Heart left ventricle (tissue), 16 donors: ENCODE measurements at places on chromosomes 2 and 18. TPM values are rescaled to one million over a fixed set of nuclear protein-coding genes. Genes with fewer than 3 reads are reported as not detected.

The FECH gene
- 51.3 TPM for total RNA-seq

- no peak for DNase-seq
Measured at GRCh38 chr2:187871506-187871905, 317.3 kb upstream of the TFPI start.

GRCh38 chr18:50855976-50856757 lies 22.8 kb upstream of the ME2 start:
- no peak for DNase-seq

The AMER3 gene
- not detected for total RNA-seq

DNA sequence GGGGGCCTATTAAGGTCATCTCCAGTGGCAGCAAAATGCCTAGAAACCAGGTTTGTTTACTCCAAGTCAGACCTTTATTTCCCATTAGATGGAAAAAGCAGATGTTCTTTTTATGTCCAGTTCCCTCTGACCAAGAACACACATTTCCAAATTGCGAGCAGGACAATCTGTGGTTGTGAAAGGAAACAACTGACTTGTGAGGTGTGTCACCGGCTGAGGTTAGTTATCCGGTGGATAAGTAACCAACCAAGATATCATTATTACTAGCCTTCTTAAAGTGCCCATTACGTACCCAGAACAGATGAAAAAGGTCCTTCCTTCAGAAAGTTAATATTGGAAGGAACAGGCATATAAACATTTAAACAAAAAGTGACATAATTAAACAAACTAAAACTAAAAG lies 112.9 kb downstream of the THADA start:
- no peak for DNase-seq

The LTBP1 gene
- total RNA-seq: 103 TPM

The TEKT4 gene
- 0.45 TPM for total RNA-seq

DNA sequence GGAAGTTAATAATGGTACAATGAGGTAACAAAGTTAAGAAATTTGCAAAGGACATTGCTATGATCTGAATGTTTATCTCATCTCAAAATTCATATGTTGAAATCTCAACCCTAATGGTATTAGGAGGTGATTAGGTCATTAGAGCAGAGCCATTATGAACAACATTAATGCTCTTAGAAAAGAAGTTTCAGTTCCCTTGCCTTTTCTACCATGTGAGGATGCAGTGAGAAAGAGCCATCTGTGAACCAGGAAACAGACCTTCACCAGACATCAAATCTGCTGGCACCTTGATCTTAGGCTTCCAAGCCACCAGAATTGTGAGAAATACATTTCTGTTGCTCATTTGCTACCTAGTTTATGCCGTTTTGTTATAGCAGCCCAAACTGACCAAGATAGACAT lies 757.6 kb downstream of the NR4A2 start:
- DNase-seq: no peak

DNA sequence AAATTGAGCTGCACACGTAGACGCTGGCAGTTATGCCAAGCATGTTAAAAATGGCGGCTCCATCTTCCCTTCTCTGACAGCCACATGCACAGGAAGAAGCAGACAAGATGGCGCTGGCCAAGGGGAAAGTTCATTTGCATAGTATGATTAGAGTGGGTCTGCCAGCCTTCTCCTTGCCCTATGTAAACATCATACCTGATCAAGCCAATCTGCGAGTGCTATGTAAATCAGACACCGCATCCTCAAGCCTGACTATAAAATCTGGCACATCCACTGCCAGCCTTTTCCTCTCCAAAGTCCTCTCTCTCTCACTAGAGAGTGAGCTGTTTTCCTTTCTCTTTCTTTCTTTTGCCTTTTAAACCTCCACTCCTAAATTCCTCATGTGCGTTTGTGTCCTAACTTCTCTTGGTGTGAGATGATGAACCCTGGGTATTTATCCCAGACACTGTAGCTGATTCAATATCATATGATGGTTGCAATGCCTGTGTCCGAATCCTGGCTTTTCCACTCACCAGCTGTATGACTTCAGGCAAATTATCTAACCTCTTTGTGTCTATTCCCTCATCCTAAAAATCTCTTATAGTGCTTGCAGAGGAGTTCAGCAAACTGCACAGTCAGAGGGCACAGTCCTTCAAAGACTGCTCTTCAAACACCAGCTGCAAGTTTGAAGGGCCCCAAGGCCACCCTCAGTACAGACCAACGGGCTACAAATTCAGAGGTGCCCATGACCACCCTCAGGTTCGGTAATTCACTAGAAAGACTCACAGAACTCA lies 39.3 kb upstream of the ITSN2 start:
- no peak for DNase-seq
